ENCODE measurements at places on chromosomes 7 and 10.

- DNase-seq: peak; percentile 70
Observed at GRCh38 chr7:132783824-132784223, 207.6 kb upstream of the PLXNA4 start.

- no peak for DNase-seq
Observed at GRCh38 chr7:34902182-34902581, 135.1 kb downstream of the DPY19L1 start.

GRCh38 chr10:3067118-3067858 is at the start of gene PFKP:
Gene PFKP (plus strand): TSS chr10:3067548. CDS start chr10:3067596, 48 bp downstream.
- DNase-seq: peak; percentile 32

- DNase-seq: no peak
Observed at GRCh38 chr10:20202337-20202736, 386.1 kb downstream of the PLXDC2 start.

- DNase-seq: no peak
Observed at GRCh38 chr10:97390091-97390490, 11.0 kb downstream of the RRP12 start.

DNA sequence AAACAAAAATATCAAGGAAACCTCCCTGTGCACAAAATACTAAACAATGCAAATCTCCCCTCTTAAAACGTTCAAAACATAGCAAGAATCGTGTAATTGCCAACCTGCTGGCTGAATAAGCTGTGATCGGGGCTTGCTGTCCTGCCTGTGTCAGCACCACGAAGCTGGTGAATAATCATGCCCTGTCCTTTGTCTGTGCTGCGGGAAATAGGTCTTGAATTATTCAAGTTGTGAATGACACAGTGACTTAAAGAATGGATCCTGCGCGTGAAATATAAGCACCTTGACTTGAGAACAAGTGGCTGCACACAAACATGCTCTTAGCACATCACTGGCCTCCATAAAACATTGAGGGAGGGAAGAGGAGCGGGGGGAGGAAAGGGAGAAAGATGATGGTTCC is 130.2 kb downstream of the OAT start:
- DNase-seq: no peak

GRCh38 chr7:76185187-76185896 is 16.4 kb upstream of the SRRM3 start:
- no peak for DNase-seq

GRCh38 chr10:80283119-80283518 is 6.3 kb downstream of the MAT1A start:
- DNase-seq: no peak

GRCh38 chr10:112345743-112346142 is 28.2 kb upstream of the ACSL5 start:
- no peak for DNase-seq

DNA sequence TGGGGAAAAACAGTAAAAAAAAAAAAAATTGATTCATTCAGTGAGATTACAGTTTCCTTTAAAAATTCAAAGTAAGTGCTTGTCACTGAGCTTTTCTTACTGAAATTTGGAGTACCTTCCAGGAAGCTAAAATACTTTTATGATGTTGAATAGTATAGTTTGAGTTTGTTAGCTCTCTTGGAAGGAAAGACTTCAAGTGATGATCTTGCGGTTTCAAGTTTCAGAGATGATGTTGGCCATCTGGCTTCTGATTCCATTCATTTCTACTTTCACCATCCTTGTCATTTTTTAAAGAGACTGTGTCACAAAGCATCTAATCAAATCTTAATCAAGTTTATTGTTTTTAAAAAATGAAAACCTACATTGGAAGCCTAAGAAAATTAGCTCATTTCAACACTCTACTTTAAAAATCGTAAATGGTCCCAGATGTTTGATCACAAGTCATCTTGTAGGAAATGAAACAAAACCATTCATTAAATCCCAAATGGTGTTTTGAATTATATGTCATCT is 4.9 kb upstream of the HERPUD2 start:
- no peak for DNase-seq

- no peak for DNase-seq
Observed at GRCh38 chr7:55438085-55438756, 73.1 kb downstream of the LANCL2 start.

DNA sequence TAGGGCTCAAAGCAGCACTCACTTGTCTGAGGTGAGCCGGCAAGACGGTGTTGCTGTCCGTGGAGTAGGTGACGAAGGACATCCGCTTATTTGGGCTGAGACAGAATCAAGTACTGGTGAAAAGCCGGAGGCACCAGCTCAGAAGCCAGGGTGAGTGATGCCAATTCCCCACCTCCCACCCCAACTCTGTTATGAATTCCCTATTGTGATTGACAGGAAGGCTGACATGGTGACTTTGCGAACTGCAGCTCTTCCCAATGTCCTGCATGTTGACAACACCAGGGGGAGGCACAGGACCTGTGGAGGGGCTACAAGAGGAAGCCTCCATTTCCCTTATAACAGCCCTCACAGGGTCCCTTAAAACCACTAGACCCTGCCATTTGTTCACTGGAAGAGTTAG is 52.3 kb upstream of the MSMB start:
- DNase-seq: no peak

DNA sequence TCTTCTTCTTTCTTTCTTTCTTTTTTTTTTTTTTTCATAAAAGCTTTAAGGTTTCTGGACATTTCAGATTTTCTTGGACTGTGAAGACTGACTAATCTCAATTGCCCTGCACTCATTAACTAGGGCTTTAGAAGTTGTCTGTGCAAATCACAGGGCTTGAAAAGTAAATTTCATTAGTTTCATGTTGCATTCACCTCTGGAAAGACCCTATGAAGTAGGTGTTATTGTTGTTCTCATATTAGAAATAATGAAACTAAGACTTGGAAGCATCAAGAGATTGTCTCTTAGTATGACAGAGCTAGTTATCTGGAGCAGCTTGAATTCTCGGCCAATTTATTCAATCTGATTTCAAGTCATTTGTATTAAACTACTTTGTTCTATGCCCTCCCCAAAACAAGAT is 28.2 kb upstream of the SEMA3D start:
- DNase-seq: no peak

DNA sequence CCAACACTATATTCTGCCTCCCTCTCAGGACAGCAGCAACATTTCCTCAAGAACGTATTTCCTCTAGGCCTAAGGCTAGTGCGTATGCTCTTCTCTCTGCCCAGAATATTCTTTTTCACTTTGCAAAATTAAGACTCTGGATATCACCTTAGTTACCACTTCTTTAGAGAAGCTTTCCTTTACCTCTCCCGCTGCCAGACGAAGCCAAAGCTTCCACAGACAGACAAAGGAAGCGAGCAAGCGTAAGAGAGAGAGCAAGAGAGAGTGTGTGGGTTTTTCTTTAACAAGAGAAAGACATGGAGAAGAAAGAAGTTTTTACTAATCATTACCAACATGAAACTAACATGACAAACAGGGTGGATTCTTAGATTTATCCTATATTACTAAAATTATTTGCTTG is 64.1 kb downstream of the P4HA1 start:
- DNase-seq: no peak

GRCh38 chr10:21176934-21177480 is 279.9 kb upstream of the NEBL start:
- DNase-seq: no peak

DNA sequence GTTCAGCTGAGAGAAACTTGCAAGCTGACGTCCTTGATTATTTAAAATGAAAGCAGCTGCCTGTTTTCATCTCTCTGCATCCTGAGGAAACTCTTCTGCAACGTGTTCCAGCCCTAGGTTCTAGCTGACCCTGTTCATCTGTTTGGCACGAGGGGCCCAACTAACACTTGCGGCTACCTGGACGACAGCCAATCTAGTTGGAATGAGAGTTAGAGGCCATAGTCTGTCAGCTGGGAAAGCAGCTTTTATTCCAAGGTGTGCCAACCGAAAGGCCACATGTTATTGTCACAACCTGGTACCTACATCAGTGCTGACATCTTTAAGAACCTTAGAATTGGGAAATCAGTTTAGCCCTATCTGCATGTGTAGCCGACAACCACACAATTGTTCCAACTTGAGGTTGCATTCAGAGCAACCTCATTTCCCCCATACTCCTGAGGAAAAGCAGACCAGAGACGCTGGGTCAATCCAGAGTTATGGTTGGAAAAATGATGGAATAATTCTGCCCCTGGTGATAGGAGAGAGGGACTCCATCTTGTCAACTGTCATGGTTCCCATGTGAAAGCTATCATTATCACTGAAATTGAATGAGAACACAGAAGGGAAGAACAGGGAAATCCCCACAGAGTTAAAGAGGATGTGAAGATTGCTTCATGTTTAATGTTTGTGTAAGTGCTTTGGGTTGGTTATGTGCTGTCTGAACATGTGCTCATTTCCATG is 121.6 kb downstream of the EGFR start:
- DNase-seq: no peak

GRCh38 chr10:104441329-104442000 is 87.8 kb downstream of the CFAP58 start:
- DNase-seq: peak; percentile 46

All from urothelium cell line (cell line).